Stimulated activated CD8-positive, alpha-beta memory T cell treated with anti-CD3 and anti-CD28 coated beads, Interleukin-7, amount 100 ng/mL, for 1 hour (primary cell): ENCODE measurements at places on chromosomes 2 and 18.

DNA sequence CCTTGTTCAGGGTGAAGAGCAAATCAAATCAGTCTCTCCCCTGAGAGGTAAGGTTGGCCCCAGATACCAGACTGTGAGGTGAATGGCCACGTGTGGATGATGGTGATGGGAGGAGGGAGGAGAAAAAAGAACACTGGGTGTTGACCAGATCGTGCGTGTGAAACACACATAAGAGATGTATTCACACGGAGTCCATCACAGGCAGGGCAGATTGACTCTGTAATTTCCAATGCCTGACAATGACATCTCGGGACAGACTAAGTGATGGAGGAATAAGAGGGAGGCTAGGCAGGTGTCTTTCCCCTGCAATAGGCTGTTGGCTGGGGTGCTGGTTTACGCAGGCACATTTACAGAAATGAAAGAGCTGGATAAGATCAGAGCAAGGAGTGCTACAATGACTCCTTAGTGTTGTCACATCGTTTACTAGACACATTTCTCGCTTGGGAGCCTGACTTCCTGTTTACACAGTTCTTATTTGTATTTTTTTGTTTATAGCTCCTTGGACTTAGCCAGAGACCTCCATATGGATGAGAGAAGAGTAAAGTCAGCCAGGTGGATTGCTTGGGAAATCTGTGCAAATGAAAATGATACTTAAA lies 43.1 kb downstream of the CPO start:
- DNase-seq: no peak

DNA sequence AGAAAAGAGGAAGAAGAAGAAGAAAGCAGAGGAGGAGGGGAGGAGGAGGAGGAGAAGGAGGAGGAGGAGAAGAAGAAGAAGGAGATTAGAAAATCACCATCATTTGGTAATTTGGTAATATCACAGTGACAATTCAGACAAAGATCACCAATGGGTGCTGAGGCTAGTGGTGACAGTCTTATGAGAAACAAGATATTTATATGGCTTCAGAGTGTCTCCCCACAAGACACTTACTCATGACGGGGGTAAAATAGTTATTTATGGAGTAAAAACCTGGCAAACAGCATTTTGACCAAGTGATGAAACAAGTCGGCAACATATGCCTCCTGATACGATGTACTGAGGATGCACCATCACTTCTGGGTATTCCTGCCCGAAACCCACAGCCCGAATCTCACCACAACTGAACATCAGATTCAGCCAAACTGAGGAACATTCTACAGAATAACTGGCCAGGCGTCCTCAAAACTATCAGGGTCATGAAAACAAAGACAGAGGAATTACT lies 4.9 kb downstream of the ASPRV1 start:
- no peak for DNase-seq

GRCh38 chr2:235088496-235088921 lies 136.7 kb downstream of the SH3BP4 start:
- no peak for DNase-seq

- DNase-seq: no peak
Measured at GRCh38 chr2:86039963-86040655, 65.6 kb downstream of the POLR1A start.

- DNase-seq: no peak
Measured at GRCh38 chr2:85536479-85536878, 2.5 kb upstream of the MAT2A start.

DNA sequence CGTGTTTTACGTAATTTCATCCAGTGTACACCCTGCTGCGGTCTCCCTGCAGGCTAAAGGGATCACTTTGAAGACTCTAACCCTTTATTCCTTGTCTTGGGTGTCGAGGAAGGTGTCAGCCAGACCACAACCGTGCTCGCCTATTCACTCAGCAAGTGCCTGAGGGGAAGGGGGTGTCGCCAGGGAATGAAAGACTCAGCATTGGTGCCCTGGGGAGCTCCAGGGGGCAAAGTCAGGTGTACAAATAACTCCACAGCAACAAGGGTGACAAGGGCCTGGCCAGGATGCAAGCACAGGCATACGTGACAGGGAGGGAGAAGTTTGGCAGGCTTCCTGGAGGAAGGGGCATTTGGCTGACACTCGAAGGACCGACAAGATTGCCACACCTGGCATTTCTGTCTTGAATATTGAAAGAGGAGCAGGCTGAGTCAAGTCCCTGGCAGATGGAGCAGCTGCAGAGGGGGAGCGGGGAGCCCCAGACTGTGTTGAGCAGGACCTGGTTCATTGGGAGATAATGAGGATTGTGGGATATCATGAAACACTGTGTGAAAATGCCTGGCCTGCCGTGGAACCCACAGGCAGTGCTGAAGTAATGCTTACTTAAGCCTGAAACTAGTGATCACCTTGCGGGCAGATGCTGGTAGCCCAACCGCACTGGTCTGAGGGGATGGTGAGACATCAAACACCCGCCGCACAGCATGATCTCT lies 93.9 kb downstream of the RHOB start:
- DNase-seq: no peak

GRCh38 chr2:219010162-219010756 lies 17.0 kb upstream of the CRYBA2 start:
- DNase-seq: no peak

DNA sequence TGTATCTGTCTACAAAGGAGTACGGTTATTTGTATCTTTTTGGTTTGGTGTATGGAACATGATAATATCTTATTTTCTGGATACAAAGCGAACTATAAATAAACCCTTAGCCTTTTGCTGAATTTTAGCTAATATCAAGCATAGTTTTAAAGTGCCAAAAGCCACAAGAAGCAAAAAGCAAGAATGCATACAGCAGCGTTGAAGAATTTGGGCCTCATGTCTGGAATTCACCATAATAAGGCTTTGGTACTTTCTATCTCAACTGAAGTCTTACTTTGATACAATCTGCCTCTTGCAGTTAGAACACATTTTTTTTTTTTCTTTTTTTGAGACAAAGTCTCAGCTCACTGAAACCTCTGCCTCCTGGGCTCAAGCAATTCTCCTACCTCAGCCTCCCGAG lies 151.5 kb downstream of the ERBB4 start:
- no peak for DNase-seq

DNA sequence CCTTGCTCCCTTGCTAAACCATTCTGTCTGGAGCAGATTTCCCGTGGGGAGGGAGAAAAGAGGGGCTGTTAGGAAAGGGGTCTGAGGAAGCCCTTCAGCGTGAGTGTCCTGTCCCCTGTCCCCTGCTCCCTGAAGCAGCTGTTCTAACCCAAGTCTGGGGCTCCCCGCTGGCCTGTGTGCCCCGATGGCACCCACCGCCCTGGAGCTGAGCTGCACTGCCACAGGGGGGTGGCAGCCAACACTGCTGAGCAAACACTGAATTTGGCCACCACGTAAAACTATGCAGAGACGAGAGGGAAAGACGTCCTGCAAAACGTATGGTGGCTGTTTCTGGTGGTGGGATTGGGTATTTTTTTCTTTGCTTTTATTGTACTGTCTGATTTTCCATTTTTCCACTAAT lies 17.9 kb downstream of the KCNG2 start:
- DNase-seq: no peak

DNA sequence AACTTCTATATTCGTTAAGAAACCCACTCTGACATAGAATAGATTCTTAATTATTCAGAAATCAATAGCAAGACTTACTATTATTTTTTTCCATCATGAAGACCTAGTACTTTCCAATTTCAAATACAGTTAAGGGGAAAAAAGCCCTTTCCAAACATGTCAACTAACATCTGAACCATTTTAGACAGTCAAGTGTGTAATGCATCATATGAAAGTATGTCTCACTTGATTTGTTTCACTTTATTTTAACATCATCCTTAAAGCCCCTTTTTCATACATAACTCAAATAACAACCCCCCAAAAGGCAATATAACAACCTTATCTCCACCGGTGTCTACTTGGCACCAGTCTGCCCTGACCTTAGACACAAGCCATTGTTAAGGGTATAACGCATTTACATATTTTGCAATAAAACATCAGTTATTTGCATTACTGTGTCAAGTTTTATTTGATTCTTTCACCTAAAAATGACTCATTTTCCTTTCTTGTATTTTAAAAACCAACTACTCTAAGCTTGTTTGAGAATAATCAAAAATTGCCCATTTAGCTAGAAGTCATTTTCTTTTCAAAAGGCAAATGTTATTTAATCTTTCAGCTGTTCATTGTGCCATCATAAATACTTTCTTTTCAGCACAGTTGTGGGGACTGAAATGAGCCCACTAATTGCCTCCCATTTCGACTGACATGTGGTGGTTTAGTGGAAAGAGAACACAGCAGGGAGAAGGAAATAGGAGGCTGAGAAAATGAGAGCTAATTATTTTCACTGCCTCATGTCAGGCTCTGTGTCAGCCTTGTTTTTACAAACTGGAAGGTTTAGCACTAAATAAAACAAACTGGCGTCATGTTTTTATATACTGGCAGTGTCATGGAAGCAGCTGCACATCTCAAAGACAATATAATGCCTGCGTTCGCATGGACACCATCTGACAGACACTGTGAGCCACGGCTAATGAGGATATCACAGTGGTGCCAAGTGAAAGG lies 104.7 kb upstream of the CDCA7 start:
- DNase-seq: no peak

DNA sequence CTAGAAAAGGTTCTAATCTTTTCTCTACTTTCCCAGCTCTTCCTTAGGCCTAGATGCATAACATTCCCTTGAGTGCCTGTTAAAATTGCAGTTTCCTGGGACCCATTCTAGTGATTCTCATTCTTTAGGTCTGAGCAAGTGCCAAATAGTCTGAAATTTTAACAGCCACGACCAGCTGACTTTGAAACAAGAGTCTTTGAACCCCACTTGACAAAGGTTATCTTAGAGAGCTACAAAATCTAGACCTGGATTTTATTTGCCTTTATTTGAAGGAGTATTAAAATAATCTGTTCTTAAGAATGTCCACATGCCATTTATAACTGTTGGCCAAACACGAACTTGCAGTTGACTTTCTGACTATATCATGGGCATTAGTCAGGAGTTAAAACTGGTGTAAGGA lies 110.2 kb upstream of the LHCGR start:
- DNase-seq: no peak

GRCh38 chr2:172596776-172597175 lies 40.9 kb downstream of the PDK1 start:
- DNase-seq: no peak

- DNase-seq: no peak
Measured at GRCh38 chr2:42895791-42896135, 103.4 kb upstream of the HAAO start.
